DMS153 (cell line): ENCODE measurements at places on chromosomes 12 and 14.

DNA sequence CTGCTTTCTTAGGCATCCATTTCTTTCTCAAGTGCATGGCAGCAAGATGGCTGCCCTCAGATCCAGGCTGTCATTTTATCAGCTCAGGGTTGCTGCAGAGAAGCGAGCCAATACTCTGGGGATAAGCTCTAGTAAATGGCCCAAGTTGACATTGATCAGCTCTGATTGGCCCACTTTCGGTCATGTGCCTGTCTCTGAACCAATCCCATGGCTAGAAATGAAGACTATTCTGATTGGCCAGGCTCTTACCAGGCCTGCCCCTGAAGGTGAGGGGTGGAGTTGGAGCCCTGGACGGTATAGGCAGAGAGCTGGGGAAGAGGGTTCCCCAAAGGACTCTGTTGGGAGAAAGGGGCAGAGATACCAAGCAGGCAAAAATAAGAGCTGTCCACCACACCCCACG, 41.4 kb downstream of the MYO1H start:
- DNase-seq, result no peak

GRCh38 chr14:103247169-103247606, 86.8 kb upstream of the EIF5 start:
- DNase-seq, result no peak

- DNase-seq, result no peak
These were observed 75.2 kb downstream of the TNFAIP2 start for GRCh38 chr14:103198131-103199105.

DNA sequence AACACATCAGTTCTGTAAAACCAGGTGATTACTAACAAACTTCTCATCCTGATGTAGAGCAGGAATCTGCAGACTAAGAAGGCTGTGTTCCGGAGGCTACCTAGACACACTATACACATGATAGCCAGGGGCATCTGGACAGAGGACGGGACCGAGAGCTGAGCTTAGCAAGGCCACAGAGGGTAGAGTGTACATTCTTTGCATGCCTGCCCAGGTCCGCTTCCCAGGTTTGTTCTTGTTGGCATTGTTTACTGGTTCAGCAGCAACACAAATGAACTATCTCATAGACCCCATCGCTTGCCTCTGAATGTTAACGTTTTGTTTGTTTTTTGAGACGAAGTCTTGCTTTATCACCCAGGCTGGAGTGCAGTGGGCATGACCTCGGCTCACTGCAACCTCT, 17.7 kb upstream of the TEAD4 start:
- DNase-seq, result no peak

DNA sequence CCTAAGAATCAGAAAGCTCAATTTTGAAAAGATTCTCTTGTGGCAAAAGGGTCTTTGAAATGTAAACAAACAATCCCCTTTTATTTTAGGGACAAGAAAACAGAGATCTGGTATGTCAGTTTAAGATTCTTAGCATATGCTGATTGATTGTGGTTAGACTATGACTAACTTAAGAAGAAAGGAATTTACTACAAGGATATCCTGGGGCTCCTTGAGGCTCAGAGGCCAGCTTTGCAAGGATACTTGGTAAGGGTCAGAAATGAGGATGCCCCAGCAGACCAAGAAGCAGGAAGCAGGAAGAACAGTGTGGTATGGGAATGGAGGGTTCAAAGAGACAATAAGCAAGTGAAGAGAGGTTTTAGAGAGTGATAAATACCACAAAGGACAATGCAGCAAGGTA, 474.6 kb downstream of the ETNK1 start:
- no peak for DNase-seq
